ENCODE measurements at places on chromosomes 3 and 15. TPM values are rescaled to one million over a fixed set of nuclear protein-coding genes. Genes with fewer than 3 reads are reported as not detected.

DNA sequence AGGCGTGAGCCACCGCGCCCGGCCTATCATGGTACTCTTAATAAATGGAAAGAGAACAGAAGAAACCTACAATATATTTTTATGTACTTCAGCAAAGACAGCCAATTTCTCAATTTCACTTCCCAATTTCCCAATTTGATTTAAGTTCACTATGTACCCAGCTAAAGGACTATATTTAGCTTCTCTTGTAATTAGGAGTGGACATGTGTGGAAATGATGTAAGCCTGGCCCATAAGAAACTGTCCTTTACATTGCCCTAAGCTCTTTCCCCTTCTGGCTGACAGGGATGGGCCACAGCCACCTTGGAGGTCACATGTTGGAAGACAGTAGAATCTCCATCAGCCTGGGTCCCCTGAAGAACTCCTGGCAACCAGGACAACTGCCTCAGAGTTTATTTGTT is 6.2 kb downstream of the TMEM39A start:
- DNase-seq: no peak
- no peak overlapping the region for H3K4me3 ChIP-seq
- peaks cover 18% of the 10 kb centered on the region for H3K36me3 ChIP-seq
- H3K27ac ChIP-seq: no peak overlapping the region

ZNF660 gene
- polyA plus RNA-seq: 0.44 TPM

DNA sequence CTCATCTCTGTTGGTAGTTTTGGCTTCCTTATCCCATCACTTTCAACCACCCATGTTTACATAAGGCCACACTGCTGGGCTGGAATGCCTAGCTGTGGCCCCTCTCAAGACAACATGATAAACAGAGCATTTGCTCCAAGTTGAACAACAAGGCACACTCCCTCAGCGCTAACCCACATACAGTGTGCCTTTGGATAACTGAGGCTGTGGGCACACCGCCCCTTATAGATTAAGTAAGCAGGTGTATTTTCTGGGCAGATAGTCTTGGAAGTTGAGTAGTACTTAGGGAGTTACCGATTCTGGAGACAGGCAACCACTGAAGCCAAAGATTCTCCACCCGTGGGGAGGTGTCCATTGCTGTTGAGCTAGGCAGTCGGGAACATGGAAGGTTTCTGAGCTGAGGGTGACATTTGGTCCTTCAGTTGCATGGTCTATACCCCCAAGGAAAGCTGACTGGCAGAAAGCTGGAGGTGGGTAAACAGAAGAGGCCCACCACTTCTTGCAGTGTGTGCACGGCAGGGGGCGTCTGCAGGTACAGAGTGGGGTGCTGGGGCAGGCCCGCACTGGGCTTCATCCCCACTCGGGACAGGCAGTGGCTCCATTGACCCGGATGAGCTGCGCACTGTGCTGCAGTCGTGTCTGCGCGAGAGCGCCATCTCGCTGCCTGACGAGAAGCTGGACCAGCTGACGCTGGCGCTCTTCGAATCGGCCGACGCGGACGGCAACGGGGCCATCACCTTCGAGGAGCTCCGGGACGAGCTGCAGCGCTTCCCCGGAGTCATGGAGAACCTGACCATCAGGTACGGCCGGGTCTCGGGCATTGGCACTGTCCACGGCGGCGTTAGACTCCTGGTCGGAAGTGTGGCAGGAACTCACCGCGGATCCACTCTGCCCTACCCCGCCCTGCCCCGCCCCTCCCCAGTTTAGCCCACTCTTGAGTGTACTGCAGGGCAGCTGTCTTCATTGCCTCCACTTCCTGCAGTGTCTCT is 16.8 kb downstream of the NOX5 start:
- no peak overlapping the region for H3K27ac ChIP-seq
- no peaks in the 10 kb centered on the region for H3K36me3 ChIP-seq
- no peaks in the 10 kb centered on the region for H3K27me3 ChIP-seq
- DNase-seq: peak; percentile 35
- no peaks in the 10 kb centered on the region for H3K4me1 ChIP-seq
- H3K4me3 ChIP-seq: no peak overlapping the region

DNA sequence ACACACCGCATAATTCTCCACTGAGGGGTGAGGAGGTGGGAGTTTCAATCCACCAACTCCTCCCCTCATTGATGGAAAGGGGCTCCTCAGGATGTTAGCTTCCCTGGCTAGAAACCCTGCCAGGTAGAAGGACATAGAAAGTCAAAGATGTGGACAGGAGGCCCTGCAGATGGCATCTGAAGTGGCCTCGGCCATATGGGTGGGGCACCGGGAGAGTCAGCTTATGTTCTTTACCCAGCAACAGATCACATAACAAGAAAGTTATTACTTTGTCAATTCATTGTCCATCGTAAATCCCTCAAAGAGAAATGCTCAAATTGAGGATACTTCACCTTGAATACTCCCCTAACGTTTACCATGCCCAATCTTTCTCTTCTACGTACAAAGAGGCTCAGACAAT is 97.3 kb upstream of the ARHGEF3 start:
- no peaks in the 10 kb centered on the region for H3K27me3 ChIP-seq
- H3K27ac ChIP-seq: no peak overlapping the region
- no peak for DNase-seq
- H3K4me1 ChIP-seq: peaks cover 10% of the 10 kb centered on the region

ANKRD34C gene
- polyA plus RNA-seq: not detected

FANCD2 gene
- 8.2 TPM for polyA plus RNA-seq

HRG gene
- not detected for polyA plus RNA-seq

TUSC2 gene
- polyA plus RNA-seq: 89.0 TPM

- H3K27me3 ChIP-seq: peaks cover under 1% of the 10 kb centered on the region
- no peak overlapping the region for H3K4me3 ChIP-seq
- H3K36me3 ChIP-seq: no peaks in the 10 kb centered on the region
These were observed 39.6 kb downstream of the CORO2B start for GRCh38 chr15:68618394-68618793.

DNA sequence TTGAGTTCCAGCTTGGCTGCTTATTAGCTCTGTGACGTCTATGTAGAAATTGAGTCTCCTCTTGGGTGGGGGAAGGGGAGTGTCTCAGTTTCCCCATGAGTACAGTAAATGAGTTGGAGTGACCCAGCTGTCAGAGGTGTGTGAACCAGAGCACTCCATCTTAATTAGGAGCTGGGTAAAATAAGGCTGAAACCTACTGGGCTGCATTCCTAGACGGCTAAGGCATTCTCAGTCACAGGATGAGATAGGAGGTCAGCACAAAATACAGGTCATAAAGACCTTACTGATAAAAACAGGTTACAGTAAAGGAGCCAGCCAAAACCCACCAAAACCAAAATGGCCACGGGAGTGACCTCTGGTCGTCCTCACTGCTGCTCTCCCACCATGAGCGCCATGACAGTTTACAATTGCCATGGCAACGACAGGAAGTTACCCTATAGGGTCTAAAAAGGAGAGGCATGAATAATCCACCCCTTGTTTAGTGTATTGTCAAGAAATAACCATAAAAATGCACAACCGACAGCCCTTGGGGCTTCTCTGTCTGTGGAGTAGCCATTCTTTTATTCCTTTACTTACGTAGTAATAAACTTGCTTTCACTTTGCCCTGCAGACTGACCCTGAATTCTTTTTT is 222.4 kb downstream of the CACNA2D3 start:
- H3K27ac ChIP-seq: no peak overlapping the region
- H3K4me1 ChIP-seq: no peaks in the 10 kb centered on the region
- no peaks in the 10 kb centered on the region for H3K36me3 ChIP-seq
- H3K27me3 ChIP-seq: no peaks in the 10 kb centered on the region

GRCh38 chr3:120552184-120553172 is 43.7 kb upstream of the NDUFB4 start:
- no peaks in the 10 kb centered on the region for H3K4me1 ChIP-seq
- H3K36me3 ChIP-seq: no peaks in the 10 kb centered on the region
- no peak overlapping the region for H3K27ac ChIP-seq

CYP8B1 gene
- not detected for polyA plus RNA-seq

DLG1 gene
- 13.5 TPM for polyA plus RNA-seq

GPR62 gene
- polyA plus RNA-seq: 0.04 TPM

TRPM1 gene
- polyA plus RNA-seq: 0.54 TPM

DNA sequence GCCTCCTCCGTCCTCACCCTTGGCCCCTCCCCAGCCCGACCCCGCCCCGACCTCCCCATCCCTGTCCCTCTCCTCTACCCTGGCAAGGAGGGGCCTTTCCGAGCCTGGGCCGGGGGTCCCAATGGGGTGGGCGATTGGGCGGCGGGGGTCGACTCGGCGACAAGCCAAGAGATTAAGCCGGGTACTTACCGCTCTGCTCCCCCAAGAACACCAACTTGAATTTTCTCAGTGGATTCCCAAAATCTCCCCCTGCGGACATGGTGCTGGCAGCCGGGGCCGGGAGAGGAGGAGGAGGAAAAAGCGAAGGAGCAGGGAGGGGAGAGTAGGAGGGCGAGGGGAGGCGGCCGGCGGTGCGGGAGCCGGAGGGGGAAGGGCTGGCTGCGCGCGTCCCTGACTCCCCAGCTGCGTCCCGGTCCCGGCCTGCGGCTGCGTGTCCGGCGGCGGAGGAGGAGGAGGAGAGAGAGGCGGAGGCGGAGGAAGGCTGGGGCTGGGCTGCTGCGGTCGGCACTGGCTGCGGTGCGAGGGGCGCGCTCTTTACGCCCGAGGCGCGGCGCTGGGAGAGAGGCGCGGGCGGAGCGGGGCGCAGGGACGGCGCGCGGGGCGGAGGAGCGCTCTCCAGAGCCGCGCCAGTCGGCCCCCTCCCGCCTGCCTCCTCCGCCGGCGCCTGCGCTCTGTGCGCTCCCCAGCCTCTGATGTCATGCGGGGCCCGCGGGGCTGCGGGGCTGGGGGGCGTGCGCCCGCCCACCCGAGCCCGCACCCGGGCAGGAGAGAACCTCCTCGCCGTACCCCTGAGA is at the start of gene RAB6B:
Gene RAB6B (minus strand): TSS at position 675 of the 794 bp plus-strand sequence. CDS start 416 bp downstream, at position 259.
- H3K27me3 ChIP-seq: peaks cover 18% of the 10 kb centered on the region
- H3K4me1 ChIP-seq: peaks cover 6% of the 10 kb centered on the region
- H3K36me3 ChIP-seq: no peaks in the 10 kb centered on the region
- no peak within 1 kb of the TSS for H3K27ac ChIP-seq

DNA sequence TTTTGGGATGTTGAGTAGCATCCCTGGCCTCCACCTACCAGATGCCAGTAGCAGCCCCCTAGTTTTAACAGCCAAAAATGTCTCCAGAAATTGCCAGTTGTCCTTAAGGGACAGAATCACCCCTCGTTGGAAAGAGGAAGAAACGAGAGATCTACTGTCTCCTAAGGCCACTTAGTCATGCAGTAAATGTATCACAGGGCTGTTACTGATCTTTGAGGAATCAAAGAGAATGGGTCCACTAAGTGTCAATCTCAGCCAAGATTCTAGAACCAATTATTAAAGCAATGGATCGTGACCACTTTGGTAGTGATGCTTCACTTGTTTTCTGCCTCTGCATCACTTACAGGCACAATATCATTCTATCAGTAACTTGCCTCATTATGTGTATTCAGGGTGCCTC is 26.4 kb downstream of the POLG start:
- no peak overlapping the region for H3K27ac ChIP-seq
- no peaks in the 10 kb centered on the region for H3K27me3 ChIP-seq
- H3K36me3 ChIP-seq: no peaks in the 10 kb centered on the region
- DNase-seq: no peak
- H3K4me3 ChIP-seq: no peak overlapping the region
- H3K4me1 ChIP-seq: peaks cover 6% of the 10 kb centered on the region

DNA sequence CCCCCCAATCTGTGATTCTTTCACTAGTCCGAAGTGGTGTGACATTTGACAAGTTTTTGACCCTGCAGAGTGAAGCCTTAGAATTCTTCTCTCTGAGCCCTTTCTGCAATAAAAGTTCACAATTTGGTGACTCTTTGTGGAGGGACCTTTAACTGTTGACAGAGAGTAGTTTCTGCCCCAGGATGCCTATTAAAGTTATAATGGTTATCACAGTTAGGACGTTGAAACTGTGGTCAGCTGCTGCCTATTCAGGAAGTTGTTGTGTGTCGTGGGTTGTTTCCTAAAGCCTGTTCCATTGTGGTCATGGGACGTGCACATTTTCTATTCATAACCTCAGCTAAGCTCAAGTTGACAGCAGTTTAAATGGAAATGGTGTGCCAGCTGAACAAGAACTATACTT is 274.5 kb downstream of the NEK10 start:
- H3K4me1 ChIP-seq: no peaks in the 10 kb centered on the region
- H3K27me3 ChIP-seq: no peaks in the 10 kb centered on the region
- H3K4me3 ChIP-seq: no peak overlapping the region
- no peaks in the 10 kb centered on the region for H3K36me3 ChIP-seq

DUSP7 gene
- polyA plus RNA-seq: 38.7 TPM

DNA sequence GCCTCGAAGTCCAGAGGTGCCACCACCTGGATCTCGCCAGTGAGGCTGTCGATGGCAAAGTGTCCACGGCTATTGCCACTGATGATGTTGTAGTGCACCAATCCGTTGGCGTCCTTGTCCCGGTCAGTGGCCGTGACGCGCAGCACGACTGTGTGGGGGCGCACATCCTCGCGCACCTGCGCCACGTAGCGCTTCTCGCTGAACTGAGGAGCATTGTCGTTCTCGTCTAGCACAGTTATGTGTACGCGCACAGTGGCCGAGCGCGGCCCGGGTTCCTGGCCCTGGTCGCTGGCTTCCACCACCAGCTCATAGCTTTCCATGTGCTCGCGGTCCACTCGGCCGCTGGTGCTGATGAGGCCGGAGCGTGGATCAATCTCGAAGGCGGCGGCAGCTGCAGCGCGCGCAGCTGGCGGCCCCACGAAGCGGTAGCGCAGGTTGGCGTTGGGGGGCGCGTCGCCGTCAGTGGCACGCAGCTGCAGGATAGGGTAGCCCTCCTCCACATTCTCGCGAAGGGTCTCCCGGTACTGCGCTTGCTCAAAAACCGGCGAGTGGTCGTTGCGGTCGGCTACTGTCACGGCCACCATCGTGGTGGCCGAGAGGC is 1.8 kb downstream of the CELSR3 start:
- H3K4me1 ChIP-seq: peaks cover 12% of the 10 kb centered on the region
- no peaks in the 10 kb centered on the region for H3K36me3 ChIP-seq
- H3K27me3 ChIP-seq: peaks cover 10% of the 10 kb centered on the region
- H3K4me3 ChIP-seq: no peak overlapping the region
- no peak for DNase-seq

GRCh38 chr3:149605902-149606301 is 51.9 kb downstream of the WWTR1 start:
- no peak overlapping the region for H3K4me3 ChIP-seq
- H3K27me3 ChIP-seq: no peaks in the 10 kb centered on the region
- peaks cover 5% of the 10 kb centered on the region for H3K36me3 ChIP-seq
- H3K4me1 ChIP-seq: peaks cover 95% of the 10 kb centered on the region
- DNase-seq: peak; percentile 71

GRCh38 chr3:113662824-113663223 is 33.6 kb downstream of the USF3 start:
- no peak overlapping the region for H3K27ac ChIP-seq
- H3K4me1 ChIP-seq: no peaks in the 10 kb centered on the region
- peaks cover 9% of the 10 kb centered on the region for H3K36me3 ChIP-seq
- DNase-seq: no peak
- no peak overlapping the region for H3K4me3 ChIP-seq
- H3K27me3 ChIP-seq: no peaks in the 10 kb centered on the region
